GM18507 (cell line): ENCODE measurements at places on chromosomes 1 and 21.

GRCh38 chr1:24528744-24529143, 26.1 kb downstream of the RCAN3 start:
- DNase-seq = no peak

DNA sequence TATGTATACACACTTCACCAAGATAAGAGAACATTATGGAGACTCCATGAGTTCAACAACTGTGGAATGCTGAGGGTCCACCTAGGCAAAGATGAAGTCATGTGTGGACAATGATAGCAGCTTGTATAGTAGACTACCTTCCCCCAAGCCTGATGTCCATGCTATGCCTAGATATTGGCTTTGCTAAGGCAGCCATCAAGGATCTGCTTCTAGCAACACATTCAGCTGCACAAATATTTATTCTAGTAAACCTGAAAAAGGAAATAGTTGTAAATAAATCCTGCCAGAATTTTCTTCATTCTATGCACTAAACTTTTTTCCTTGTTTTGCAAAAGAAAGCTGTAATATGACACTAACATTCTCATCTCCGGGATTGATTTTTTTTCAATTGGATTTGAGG, 7.0 kb upstream of the LPAR3 start:
- DNase-seq = no peak

GRCh38 chr1:247386217-247386616, 29.8 kb upstream of the NLRP3 start:
- no peak for DNase-seq

GRCh38 chr1:183284086-183284485, 98.0 kb downstream of the LAMC2 start:
- DNase-seq = no peak

- DNase-seq = no peak
Measured at GRCh38 chr21:38241029-38241740, 15.6 kb upstream of the KCNJ15 start.
